ENCODE measurements at places on chromosomes 7 and 10.

GRCh38 chr7:8255680-8256655, 6.0 kb downstream of the ICA1 start:
- no peak for DNase-seq

GRCh38 chr7:91474074-91474473, 209.8 kb downstream of the FZD1 start:
- no peak for DNase-seq

DNA sequence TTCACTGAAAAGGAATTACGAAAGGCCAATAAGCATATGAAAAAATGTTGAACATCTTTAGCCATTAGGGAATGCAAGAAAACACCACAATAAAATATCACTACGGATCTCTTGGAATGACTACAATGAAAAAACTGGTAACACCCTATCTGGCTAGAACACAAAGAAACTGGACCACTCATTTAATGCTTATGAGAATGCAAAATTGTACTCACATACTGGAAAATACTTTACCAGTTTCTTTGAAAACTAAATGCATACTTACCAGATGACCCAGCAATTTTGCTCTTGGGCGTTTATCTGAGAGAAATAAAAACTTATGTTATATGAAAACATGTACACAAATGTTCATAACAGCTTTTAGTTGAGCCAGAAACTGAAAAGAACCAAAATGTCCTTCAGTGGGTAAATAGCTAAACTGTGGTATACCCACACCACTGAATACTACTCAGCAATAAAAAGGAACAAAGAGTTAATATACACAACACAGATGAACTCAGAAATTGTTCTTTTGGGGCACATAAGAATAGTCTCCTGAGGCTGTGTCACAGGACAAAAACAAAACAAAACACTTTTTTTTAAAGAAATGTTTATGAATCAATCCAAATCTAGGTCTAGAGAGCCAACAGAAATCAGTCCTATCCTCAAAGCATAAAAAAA, 23.5 kb downstream of the CNOT4 start:
- peak; percentile 35 for DNase-seq

GRCh38 chr7:368651-369475, 78.9 kb downstream of the FOXL3 start:
- DNase-seq, result no peak

DNA sequence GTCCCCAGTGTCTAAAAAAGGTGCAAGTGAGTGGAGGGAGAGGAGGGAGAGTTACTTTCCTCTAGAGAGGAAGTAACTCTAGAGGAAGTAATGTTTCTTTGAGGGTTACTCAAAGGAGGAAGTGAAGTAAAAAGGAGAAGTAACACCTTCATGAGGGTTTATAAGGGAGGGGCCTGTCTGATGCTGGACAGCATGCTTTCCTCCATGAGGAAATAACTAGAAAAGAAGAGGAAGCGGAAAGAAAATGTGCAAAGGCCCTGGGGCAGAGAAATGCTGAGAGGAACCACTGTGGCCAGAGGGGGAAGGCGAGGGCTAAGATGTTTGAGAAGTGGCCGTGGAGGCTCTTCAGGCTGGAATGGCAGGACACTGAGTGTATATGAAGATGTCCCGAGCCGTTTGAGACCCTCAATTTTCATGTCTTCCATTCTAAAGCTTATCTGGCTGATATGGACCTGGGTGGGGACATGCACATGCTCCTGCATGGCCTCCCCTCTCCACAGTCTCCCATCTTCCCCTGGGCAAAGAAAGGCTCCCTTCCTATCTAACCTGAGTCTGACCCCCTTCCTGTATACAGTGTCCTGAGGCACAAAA, 3.4 kb upstream of the SLC18A2 start:
- DNase-seq, result no peak

GRCh38 chr7:30743371-30744074, 8.4 kb upstream of the INMT start:
- DNase-seq, result peak; percentile 20

DNA sequence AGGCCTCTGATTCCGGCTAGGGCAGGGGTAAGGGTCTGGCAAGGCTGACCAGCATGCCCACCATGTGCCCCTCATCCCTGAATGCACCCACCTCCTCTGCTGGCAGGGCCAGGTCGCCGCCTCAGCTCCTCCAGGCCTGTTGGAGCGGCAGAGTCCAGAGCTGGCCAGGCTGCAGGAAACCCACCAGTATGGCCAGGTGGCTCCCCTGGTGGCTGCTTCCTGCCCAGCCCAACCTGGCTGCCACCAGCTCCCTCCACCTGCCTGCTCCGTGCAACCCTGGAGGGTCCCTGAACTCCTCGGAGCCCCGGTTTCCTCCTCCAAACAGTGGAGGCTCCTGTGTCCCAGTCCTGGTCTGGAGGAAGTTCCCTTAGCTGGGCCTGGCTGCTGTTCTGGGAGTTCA, 39.6 kb downstream of the MICALL2 start:
- DNase-seq, result no peak

GRCh38 chr10:120970595-120971529, 119.7 kb downstream of the WDR11 start:
- DNase-seq, result no peak

DNA sequence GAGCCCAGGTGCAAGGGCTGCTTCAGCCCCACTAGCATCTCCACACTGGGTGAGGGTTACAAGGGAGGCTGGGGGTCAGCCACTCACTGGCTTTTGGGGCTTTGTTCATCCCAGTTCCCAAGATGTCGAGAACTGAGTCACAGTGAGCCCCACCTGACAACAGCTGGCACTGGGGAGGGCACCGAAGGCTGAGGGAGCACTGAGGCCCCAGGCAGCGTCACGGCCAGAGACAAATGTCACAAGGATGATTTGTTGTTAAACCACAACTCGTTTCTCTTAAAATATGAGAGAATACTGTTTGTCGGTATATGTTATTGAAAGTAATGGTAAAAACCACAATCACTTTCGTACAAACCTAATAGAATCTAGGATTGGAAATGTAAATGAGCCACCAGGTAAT, 219.9 kb downstream of the CELF2 start:
- DNase-seq, result no peak

DNA sequence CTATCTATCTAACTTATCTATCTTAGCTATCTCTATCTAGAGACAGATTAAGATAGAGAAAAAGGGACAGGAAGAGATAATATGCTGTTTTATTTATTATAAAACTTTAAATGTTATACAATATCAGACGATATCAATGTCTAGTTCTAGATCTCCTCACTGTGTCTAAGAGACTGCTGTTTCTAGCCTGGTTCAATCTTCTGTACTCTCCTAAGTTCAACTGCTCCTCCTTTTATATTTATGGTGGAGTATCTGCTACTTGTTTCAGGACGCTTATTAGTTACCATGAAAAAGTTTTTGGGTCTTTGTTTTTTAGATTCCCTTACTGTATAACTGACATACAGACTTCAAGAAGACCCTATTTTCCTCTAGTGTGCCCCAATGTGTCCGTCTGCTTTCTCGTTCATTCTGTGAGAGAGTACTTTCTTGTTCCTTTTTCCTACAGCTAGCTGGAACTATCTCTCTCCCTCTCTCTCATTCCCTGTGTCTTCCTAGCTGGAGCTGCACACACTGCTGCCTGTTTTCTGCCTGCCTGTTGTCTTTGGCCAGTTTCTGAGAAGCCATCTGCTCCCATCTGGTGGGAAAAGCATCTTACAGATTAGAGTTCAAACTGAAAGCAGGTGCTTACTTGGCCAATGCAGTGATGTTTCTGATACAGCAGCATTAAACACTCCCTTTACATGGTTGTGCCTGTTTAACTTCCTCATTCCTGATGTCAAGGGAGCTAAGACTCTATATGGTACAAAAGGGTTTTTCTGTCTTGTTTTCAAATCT, 49.4 kb upstream of the ARL4A start:
- DNase-seq, result no peak

DNA sequence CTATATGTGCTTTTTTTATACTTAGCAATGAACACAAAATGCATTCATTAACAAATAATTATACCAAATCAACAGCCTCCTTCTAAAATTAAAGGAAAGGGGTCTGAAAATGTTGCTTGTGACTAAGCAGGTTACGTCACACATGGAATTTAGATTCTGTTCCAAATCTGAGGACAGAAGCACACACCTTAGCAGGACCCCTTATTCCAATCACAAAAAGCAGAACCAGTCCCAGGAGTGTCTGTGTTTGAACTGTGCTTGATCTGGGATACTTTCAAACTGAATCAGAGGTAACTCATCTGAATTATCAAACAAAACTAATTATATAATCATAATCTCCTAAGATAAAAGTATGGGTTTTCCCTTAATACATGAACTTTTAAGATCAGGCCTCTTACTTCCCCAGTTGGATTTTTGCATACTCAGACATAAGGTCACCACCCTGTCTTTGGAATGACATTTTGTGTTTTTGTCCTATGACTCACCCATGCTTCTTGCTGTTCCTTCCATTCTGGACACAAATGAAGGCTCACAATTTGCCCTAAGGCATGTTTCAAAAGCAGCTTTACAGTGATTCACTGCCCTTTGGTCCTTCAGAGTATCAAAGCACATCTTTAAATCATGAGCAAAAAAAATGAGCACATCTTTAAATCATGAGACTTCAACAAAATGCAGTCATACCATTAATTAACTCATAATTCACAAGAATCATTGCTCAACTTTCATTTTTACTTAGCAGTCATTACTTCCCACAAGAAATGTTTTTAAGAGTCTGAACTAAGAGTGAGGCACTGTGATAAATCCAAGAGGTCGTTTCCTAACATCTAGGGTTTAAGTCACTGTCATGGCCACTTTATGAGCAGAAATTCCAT, 35.5 kb downstream of the SEMA3C start:
- DNase-seq, result peak; percentile 99

- no peak for DNase-seq
These were observed 85.7 kb downstream of the HBP1 start for GRCh38 chr7:107254398-107254985.

DNA sequence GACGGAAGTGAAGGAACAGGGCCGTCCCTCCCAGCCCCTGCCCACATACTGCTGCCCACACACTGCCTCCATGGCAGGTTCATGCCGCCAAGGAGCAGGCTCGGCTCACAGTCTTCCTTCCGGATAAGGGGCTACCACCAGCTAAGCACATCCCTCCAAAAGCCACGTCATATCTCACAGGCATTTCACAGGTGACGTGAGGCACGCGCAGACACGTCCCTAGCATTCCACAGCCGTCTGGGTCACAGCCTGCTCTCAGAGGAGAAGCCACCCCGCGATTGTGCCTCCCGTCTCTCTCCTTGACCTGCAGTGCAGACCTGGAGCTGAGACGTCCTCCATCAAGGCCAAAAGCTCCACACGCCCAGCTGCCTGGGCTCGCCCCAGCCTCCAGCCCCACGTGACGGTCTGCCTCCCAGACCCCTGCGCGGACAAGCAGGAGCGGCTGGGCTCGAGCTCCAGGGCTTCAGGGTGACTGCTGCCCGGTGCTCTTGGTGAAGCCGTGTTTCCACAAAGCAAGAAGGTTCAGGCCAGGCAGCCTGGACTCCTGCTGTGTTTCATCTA, 114.0 kb downstream of the MAD1L1 start:
- DNase-seq, result no peak

DNA sequence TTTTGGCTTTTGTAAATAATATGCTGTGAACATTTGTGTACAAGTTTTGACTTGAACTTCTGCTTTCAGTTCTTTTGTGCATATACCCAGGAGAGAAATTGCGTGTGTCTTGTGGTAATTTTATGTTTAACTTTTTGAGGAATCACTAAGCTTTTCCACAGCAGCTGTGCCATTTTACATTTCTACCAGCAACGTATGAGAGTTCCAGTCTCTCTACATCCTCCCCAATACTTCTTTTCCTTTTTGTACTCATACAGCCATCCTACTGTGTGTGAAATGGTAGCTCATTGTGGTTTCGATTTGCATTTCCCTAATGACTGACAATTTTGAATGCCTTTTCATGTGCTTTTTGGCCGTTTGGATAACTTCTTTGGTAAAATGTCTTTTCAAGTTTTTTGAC, 66.3 kb upstream of the INHBA start:
- DNase-seq, result no peak

DNA sequence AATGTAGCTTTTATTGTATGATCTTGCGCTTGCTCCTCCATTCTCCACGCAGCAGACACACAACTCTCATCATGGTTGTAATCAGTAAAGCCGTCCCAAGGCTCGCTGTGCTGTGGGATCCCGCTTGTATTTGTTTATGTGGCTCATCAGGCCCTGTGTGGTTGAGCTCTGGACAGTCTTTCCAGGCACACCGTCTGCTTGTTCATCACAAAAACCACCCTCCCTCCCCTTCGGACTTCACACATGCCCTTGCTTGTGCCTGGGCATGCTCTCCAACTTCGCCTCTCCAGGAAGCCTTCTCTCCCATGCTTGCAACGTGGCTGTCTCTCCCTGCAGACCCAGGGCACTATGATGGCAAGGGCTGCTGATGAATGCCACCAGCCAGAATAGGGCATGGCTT, 62.4 kb downstream of the HK1 start:
- no peak for DNase-seq

GRCh38 chr10:5284311-5285057, 80.3 kb upstream of the UCN3 start:
- peak; percentile 70 for DNase-seq

GRCh38 chr10:538895-539294, 150.6 kb downstream of the DIP2C start:
- peak; percentile 85 for DNase-seq

GRCh38 chr10:70560511-70560941, 42.0 kb downstream of the PRF1 start:
- DNase-seq, result no peak

- no peak for DNase-seq
These were observed 525.0 kb upstream of the ADARB2 start for GRCh38 chr10:2262333-2262732.

GRCh38 chr10:114412907-114413797, 8.8 kb upstream of the AFAP1L2 start:
- no peak for DNase-seq
